GM12864 (cell line): ENCODE measurements at places on chromosomes 6 and 20.
A peak's percentile ranks its signal among the peaks of the same experiment; 100 is the strongest.

DNA sequence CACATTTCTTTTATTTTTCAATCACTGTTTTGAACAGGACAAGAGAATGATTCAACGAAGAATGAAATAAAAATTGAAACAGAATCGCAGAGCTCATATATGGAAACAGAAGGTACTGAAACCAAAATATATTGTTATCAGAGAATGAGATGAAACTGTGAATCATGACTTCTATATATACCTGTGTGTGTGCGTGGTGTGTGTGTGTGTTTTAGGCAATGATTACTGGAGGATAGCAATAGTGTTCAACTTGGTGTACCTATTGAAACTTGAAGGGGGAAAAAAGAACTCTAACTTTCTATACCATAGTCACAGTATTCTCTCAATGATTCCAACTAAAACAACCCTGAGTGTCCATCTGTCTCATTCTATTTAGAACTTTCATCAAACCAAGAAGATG, 586.6 kb downstream of the KIF16B start:
- DNase-seq = peak; percentile 71

DNA sequence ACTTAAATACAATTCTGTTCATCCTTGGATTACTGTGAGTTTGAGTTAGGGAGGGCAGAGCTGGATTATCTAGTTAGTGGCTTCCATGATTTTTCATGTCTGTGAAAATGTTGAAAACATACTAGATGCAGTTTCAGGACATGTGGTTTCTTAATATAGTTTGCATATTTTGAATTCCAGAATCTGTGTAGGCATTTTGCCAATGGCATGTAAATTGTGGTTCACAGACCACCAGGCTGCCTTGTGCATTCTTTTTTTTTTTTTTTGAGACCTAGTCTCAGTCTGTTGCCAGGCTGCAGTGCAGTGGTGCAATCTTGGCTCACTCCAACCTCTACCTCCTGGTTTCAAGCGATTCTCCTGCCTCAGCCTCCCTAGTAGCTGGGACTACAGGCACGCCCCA, 42.8 kb downstream of the CDC5L start:
- no peak for DNase-seq

- no peak for DNase-seq
Measured at GRCh38 chr6:74113901-74114300, 417.9 kb downstream of the CD109 start.

DNA sequence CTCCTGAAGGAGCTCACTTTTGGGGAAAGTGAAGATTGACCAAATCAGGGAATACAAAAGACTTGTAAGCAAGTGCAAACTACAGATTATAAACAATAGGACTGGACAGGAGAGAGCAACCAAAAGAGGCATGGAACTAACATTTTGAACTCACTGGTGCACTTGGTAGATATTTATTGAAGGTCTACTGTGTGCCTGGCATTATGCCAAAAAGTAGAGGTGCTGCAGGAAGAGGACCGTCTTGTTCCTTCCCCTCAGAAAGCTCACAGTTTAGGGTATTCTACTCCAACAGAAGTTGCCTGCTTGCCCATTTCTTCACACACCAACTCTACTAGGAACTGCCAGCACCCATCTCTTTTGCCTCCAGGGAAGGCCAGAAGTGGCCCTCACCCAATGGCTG, 10.0 kb upstream of the TSHZ2 start:
- no peak for DNase-seq

DNA sequence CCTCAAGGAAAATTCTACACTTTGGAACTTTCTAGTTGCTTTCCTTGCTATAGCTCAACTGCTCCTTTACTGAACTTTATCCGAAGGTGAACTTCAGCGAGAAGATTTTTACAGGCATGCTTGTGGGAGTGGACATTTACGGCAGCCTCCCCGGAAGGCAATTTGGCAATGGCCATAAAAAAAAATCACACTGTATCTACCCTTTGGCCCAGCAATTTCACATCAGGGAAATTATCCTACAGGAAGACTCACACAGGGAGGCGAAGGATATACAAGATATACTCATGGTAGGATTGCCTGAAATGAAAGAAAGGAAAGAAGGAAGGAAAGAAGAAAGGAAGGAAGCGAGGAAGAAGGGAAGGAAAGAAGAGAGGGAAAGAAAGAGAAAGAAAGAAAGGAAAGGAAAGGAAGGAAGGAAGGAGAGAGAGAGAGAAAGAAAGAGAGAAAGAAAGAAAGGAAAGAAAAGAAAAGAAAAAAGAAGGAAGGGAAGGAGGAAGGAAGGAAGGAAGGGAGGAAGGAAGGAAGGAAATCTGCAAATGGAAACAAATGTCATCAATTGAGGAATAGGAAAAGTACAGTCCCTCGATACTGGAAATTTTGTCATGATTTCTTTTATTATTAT, 25.7 kb downstream of the OVOL2 start:
- DNase-seq = no peak

DNA sequence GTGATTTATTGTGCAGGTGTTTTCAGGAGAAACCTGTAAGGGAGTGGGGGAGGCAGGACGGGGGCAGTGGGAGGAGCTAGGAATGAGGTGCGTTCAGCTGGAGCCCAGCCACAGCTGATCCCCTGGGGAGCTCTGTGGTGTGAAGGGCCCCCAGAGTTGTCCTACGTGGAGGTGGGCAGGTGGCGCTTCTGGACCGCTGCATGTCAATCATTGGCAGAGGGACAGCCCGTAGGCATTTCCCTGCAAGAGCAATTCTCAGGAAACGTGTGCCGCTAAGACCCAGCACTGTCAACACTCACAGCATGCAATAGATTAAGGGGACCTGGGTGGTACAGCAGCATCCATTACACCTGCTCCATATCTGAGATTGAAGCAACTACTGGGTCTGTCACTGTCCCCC, 88.0 kb downstream of the PRND start:
- no peak for DNase-seq

GRCh38 chr6:84492241-84493165, 265.1 kb upstream of the CEP162 start:
- no peak for DNase-seq

- no peak for DNase-seq
Measured at GRCh38 chr20:62405108-62405980, 1.7 kb downstream of the CABLES2 start.

- no peak for DNase-seq
Measured at GRCh38 chr20:2838847-2839671, 1.4 kb downstream of the PCED1A start.

DNA sequence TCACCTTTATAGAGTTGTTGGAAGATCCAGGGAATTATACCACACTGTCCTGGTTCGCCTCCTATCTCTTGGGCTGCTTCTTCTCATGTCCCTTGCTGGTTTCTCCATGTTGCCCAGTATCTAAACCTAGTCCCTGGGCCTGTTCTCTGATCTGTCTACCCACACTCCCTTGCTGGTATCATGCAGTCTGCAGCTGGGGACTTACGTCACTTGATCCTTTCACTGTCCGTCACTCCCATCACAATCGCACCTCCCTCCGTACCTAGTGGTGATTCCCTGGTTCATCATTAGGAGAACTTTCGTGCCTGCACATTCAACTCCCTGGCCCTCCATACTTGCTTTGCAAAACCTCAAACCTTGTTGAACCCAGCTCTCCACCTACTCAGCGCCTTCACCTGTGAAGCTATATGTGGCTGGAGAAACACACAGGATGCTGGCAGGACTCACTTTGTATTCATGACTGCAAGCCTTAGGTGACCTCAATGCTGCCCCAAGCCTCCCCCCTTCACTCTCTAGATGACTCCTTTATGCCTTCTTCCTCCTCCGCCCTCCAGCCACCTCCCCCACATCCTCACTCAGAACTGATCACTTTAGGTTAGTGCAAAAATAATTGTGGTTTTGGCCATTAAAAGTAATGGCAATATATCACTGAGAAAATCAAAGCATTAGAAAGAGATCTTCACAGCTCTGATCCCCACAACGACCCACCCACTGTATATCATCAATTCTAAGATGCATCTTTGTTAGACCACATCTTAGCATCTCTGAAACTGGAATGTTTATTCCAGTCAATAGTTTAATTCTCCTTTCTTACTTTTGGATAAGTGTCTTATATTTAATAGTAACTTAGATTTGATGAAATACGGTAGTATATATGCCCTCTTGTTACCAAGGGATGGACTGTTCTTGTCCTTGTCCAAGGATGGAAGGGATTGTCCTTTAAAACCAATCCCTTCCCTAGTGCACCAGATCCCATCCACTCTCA, 26.4 kb downstream of the GDAP1L1 start:
- no peak for DNase-seq

DNA sequence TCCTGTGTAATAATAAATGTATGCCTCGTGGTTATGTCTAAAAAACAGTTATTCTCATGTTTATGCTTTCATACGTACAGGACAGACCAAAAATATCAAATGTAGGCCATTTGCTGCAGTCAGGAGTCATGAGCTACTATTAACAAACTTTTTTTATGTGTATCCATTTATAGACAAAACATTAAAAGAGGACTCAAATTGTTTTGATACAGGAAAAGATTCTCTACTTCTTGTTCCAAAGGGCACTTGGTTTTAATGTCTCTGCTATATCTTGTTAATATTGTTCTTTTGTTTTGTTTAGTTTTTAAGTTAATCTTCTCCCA, 155.2 kb downstream of the ZDHHC14 start:
- DNase-seq = no peak

- DNase-seq = no peak
Measured at GRCh38 chr20:34549291-34549928, 9.1 kb upstream of the MAP1LC3A start.

DNA sequence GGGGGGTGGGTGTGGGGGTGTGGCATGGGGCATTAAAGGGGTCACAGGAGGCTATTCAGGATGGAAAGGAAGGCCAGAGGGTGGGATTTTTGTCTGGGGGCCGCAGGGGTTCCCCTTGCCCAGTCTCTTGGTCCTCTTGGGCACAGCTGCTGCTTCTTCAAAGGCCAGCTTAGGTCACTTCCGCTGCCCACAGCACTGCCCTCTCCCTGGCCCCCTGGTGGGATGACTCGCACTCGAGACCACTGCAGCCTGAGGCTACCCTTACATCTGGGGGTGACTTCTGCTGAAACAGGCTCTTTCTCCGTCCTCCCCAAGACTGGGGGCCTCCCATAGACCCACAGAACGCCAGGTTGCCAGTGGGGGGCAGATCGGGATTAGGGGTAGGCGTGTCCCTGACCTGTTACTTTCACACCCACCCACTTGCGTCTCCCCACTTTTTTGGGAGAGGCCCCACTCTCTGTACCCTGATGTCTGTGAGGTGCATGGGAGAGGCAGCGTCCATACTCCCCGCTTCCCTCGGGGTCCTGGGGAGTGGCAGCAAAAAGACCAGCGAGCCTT, 1.3 kb downstream of the LKAAEAR1 start:
- DNase-seq = no peak

- no peak for DNase-seq
Measured at GRCh38 chr6:116011520-116011919, 49.2 kb downstream of the FRK start.

- DNase-seq = no peak
Measured at GRCh38 chr6:164152611-164153010, 738.1 kb downstream of the QKI start.

GRCh38 chr6:82145926-82146452, 101.6 kb downstream of the IBTK start:
- no peak for DNase-seq
